ENCODE measurements at places on chromosomes 12 and 14.

DNA sequence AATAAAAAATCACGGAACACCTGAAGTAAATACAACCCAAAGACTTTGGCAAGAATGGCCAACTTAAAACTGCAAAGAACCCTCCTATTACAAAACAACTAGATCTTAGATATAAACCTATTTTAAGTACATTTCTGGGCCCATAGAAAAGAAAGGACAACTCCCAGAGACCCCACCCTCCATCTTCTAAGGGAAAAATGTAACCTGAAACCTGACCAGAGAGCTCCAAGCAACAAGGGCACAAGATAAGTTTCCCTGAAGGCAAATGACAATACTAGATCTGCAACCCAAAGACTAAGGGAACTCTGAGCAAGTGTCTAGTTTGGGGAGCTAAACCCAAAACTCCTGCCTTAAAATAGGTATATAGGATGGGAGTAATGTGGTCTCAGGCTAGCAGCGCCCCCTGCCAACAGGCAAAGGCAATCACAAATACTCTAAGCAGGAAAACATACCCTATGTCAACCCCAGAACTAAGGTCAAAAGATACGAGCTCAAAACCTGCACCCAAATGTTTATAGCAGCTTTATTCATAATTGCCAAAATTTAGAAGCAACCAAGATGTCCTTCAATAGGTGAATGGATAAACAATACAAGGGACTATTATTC is 218.9 kb downstream of the ITPR2 start:
- DNase-seq, result no peak

DNA sequence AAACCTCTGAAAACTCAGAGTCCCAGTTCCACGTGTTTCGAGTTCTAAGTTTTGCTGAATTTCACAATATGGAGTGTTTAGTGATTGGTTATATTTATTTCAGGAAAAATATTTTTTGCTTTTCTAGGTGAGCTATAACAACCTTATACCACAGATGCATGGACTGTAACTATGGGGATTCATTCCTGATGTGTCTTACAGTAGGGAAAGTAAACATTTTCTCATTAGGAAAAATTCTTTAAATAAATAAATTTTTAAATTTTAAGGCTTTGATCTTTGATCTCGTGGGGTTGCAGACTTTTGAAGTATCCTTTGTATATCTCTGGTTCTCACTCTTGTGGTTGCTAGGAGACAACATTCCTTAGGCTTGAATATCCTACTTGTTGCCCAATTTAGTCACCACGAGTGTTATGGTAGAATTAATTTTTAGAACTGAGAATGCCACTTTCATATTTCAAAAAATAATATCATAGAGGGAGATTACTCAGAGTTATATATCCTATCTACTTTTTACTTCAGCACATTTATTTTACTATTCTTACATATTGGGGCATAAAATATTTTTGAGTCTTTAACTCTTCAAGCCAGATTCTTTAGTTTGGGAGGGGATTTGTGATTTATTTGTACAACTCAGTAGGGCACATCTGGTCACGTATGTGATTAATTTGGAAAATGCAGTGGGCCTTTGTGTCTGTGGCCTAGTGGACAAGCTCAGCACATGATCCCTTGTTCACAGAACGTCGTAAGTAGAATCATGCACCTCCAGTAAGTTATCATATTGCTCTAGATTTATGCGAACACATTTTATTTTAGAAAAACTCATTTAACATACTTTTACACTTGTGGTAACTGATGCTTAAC is 224.0 kb downstream of the TTC6 start:
- no peak for DNase-seq

DNA sequence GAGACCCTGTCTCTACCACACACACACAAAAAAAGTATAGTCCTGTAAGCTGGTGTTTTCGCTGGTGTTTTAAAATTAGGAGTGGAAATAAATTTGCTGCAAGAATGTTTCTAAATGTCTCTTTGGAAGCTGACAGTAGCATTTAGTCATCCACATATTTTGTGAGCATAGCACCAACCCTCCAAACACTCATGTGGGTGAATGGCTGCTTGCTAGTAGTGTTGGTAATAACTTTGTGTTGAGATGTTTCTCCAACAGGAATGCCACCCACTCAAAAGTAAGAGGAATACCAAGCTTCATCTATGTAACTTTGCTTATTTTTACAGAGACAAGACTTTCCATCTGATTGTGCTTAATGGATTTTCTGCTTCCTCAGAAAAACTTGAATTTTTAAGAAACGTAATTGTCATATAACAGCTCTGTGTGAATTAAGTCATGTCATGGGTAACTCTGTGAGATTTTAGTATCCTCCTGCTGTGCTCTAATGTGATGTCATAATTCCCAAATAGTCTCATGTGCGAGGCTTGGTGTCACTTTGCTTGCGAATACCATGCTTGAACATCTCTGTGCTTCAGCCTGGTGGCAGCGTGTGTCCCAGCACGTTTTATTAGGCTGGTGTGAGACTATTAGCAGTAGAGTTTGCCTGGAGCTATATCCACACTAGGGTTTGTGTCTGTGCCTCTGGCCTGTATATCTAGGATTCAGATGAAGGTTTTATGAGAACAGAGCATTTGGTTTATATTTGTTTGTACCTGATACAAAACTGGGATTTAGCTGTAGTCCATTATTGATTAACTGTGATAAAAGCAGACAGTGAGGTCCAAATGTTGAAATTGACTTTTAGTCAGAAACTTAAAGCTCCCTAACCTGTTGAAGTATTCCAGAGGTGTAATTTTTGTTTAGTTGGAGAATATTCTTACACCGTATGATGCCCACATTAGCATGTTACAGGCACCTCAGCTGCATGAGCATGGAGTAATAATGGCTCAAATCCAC is 80.5 kb downstream of the FBXW8 start:
- no peak for DNase-seq

GRCh38 chr12:53265783-53266182 is 2.3 kb upstream of the ESPL1 start:
- no peak for DNase-seq

- no peak for DNase-seq
These were observed 4.8 kb upstream of the AEBP2 start for GRCh38 chr12:19434538-19434937.

All from NCI-H2107 (cell line).